ENCODE measurements at places on chromosomes 11 and 22. TPM values are rescaled to one million over a fixed set of nuclear protein-coding genes. Genes with fewer than 3 reads are reported as not detected.

The IGLL5 gene
- not detected for total RNA-seq

The HORMAD2 gene
- not detected for total RNA-seq

The CDC42BPG gene
- 0.33 TPM for total RNA-seq

The SMIM35 gene
- not detected for total RNA-seq

The MRGPRX3 gene
- not detected for total RNA-seq

The GLYATL2 gene
- not detected for total RNA-seq

The CARD18 gene
- total RNA-seq: not detected

The SERHL2 gene
- total RNA-seq: 2.9 TPM
